ENCODE measurements at places on chromosomes 2 and 18.

- DNase-seq, result no peak
Measured at GRCh38 chr2:10162586-10163497, 40.3 kb downstream of the RRM2 start.

GRCh38 chr2:170554278-170554955 is 160.7 kb upstream of the SP5 start:
- DNase-seq, result no peak

GRCh38 chr18:35444636-35445035 is 53.1 kb downstream of the INO80C start:
- no peak for DNase-seq

- no peak for DNase-seq
Measured at GRCh38 chr2:68791914-68792313, 57.3 kb downstream of the ARHGAP25 start.

GRCh38 chr2:195037045-195037444 is 620.0 kb upstream of the SLC39A10 start:
- DNase-seq, result no peak

- no peak for DNase-seq
Measured at GRCh38 chr2:226887940-226888339, 52.1 kb downstream of the RHBDD1 start.

DNA sequence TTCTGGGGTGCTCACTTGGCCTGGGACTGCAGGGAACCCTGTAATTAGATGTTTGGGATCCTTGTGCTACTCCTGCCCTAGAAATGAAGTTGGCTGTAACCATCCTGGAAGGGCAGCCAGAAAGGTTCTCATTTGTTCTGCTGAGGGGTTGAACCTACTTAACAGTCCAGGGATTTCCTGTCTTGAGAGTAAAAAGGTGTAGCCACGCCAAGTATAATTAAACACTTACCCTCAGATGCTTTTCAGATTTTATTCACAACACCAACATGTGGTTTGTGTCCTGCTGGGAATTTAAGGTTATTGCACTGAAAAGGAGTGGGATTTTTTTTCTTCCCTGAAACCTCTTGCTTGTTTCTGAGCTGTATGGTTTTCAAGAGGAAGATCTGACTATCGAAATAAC is 222.4 kb upstream of the APCDD1 start:
- DNase-seq, result no peak

- DNase-seq, result peak; percentile 37
Measured at GRCh38 chr2:215002500-215002899, 135.9 kb downstream of the ABCA12 start.

DNA sequence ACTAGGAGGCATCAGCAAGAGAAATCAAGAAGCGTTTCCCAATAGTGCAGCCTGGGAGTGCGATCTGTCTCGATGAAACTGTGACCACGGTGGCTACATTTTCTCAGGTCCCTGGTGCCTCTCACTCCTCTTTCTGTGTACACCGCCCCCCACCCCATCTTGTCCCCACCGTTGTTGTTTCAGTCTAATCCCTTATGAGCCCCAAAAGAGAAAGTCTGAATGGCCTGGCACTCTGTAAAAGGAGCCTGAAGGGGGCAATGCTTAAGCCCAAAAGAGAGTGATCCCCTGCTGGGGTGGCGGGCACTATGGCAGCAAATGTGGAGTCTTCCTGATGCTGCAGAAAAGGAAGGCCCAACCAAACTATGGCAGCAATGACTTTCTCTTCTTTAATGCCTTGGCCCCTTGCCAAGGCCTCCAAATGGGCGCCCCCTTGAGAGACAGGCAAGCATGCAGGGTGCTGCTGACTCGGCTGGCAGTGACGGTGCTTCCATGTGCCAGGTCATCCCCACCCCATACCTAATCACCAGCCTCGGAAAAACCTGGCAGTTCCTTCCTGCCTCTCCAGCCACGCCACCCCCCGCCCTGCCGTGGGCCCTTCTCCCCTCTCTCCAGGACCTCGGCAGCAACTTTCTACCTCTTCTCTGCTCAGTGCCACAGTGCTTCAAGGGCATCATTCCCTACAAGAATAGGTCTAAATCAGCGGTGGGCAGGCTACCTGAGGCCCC is 123.0 kb downstream of the CYP26B1 start:
- DNase-seq, result no peak

DNA sequence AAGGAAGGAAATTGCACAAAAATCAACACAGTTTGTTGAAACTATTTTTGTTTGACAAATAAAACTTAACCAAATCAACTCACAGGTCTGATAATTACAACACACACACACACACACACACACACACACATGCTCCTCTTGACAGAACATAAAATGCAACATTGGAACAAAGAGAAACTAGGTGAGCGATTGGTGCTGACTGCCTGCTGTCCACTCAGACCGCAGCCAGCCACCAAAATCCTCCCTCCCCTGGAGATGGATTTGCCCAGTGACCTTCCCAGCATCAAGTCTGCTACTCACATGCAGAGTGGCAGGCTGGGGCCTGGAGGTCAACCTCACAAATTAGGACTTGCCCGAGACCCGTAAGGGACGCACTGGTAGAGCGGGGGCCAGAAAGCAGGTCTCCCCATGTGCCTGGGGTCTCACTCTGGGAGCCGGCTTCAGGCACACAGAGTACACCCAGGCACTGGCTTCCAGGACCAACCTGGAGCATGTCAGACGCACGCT is 61.4 kb downstream of the DIPK1C start:
- no peak for DNase-seq

DNA sequence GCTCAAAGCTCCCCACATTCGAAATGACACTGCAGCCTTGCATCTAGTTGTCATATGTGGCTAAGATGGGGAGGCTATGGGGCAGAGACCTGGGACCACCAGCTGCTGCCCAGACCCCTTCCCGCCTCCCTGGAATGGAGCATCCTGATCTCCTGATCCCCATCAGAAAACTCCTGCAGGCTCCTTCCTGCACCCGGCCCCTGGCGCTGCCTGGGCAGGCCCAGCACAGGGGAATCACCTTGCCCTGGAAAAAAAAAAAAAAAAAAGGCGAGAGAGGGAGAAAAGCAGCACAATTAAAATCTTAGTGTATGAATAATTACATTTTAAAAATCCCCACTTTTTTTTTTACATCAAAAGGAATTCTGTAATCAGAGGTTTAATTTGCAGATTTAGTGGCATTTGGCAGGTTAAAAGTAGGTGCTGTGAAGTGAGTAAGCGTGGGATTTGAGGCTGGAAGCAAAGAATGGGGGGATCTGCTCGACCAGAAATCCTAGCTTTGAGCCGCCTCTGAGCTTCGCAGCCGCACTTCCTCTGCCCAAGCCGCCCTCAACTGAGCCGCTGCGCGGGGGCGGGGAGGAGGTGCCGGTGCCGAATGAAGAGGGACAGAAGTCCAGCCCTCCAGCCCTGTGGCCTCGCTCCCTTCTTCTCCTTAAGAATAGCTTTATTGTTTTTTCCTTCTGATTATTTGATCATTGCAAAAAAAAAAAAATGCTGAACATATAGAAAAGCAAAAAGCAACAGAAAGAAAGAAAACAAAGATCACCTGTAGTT is 30.0 kb downstream of the THNSL2 start:
- peak; percentile 68 for DNase-seq

- DNase-seq, result no peak
Measured at GRCh38 chr2:61529944-61530735, 8.0 kb downstream of the XPO1 start.
